Peyer's patch (tissue), 4 donors: ENCODE measurements at places on chromosomes 3 and 15. TPM values are rescaled to one million over a fixed set of nuclear protein-coding genes. Genes with fewer than 3 reads are reported as not detected.

DNA sequence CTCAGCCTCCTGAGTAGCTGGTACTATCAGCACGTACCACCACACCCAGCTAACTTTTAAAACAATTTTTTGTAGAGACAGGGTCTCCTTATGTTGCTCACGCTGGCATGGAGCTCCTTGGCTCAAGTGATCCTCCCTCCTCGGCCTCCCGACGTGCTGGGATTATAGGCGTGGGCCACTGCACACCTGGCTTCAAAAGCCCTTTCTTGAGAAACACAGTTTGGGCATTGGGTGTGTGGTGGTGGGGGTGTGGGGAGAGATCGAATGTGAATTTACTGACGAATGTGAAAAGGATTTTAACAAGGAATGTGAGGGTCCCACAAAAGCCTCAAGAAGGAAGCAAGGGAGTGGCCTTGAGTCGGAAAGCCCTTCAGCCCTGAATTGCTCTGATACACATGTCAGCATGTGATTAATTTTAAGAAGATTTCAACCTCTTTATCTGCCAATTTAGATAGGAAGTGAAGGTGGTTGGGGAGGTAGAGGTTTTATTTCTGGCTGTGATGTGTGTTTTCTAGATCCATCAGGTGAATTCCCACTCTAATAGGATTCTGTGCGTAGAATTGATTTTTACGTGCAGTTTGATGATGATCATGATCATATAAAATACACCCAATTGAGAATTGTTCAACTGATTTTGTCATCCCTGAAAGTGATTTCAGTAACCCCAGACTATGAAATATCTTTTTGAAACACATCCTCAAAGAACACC lies 1.1 kb downstream of the CCR4 start:
- DNase-seq, result no peak

DNA sequence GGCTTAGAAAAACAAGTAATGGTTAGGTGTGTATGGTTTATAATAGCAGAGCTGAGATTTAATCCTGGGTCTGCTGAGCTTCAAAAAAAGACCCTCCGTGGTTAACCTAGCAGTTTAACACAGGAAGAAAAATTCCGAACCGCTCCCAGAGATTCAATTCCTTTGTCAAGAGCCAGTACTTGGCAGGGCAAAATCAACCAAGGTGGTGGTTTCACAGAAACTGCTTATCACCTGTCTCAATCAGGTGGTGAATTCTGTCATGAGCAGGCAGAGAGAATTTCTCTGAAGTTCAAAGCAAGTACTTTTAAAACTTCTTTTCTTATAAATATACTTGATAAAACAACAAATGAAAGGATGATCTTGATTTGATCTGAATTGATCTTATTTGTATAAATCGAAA lies 17.2 kb downstream of the SYNPR start:
- DNase-seq, result no peak

DNA sequence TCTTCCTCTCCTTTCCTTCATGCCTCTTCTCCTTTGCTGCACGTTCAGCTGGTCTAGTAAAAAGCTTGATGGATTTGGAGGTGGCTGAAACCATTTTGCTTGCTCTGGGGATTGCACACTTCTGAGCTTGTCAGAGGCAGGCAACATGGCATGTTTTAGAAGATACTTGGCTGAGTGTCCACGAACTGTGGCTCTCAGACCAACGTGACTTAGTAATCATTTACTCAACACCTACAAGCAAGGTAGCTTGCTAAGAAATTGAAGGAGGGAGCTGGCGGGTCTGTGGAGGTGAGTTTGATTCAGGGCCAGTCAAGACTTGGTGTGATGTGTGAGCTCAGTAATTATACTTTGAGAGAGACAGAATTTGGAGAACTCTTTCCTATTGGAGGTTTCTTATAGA lies 196.0 kb downstream of the LPP start:
- no peak for DNase-seq

DNA sequence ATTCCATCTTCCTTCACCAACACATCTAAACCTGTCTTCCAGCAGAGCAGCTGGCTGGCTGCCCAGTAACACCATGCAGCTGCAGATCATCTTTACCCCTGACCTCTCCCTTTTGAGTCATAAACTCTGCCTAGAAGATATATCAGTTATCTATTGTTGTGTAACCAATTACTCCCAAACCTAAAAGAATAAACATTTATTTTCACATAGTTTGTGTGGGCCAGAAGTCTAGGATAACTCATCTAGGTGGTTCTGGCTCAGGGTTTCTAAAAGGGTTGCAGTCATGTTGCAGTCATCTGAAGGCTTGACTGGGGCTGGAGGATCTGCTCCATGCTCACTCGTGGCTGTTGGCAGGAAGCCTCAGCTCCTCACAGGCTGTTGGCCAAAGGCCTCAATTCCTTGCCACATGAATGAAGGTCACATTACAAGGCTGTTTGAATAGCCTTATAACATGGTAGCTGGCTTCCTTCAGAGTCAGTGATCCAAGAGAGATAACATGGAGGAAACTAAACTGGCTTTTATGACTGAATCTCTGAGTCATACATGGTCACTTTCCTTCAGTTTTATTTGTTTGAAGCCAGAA lies 92.8 kb downstream of the GOLIM4 start:
- peak; percentile 77 for DNase-seq

DNA sequence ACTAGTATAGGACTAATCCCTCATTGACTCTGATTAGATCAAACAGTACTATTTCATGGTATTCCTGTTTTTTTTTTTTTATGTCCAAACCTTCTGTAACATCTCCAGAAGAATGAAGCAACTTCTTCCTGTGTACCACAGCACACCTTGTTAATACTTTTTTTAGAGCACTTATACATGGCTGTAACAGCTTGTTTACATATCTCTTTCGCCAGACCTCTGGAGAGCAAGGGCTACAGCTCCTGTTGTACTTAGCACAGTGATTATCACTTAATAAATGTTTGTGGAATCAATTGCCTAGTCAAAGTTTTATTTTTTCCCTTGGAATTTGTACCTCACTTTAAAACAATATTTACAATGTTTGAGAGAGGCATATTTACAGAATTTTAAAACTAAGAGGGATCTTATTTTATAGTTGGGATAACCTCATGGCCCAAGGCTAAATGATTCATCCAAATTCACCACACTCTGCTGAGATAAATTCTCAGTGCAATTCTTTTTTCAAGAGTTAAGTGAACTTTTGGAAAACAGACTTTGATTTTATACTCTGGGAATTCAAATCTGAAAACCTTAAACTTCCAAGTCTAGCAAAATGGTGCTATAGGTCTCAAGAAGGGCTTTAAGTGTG lies 9.2 kb upstream of the GATM start:
- no peak for DNase-seq

GRCh38 chr3:188888321-188889053 lies 283.3 kb upstream of the TPRG1 start:
- no peak for DNase-seq

DNA sequence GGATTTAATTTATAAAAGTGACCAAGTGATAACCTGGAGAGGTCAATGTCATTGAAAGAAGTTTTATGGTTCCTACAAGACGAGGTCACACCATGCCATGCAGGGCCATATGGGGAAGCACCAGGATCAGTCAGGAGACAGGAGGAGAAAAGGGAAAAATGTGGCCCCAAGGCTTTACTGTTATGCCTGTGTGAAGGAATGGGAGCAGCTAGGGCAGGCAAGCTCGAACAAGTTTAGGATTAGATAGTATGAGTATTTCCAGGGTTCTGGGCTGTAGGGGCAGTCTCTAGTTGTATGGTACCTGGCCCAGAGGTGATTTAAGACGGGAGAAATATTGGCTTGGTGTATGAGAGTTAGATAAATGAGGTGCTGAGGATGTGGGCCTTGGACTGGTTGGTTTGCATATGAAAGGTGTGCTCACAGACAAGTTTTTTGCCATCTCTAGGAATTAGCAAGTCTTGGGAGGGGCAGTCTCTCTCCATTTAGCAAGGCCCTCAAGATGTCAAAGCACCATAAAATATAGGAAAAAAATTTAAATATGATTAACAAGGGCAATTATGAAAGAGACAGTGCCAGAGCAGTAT lies 36.3 kb upstream of the DCLK3 start:
- DNase-seq, result no peak

GRCh38 chr15:99359769-99360168 lies 108.5 kb downstream of the LRRC28 start:
- DNase-seq, result no peak

DNA sequence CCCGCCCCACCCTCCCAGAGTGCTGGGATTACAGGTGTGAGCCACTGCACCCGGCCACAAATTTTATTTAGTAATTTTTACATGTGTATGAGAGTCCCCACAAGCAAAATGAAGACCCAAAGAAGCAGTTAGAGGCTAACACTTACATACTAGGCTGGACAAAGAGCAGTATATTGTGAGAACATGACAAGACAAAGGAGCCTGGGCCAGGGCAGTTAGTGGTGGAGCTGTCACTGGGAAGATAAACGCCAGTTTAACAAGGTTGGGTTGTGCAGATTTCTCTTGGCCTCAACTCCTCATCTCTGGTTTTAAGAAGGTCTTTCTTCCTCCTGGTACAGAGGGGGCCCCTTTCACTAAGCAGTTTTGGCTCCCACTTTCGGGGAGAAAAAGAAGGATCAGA lies 19.9 kb upstream of the FAM174B start:
- no peak for DNase-seq

GRCh38 chr3:113179235-113179824 lies 32.0 kb upstream of the BOC start:
- DNase-seq, result no peak

DNA sequence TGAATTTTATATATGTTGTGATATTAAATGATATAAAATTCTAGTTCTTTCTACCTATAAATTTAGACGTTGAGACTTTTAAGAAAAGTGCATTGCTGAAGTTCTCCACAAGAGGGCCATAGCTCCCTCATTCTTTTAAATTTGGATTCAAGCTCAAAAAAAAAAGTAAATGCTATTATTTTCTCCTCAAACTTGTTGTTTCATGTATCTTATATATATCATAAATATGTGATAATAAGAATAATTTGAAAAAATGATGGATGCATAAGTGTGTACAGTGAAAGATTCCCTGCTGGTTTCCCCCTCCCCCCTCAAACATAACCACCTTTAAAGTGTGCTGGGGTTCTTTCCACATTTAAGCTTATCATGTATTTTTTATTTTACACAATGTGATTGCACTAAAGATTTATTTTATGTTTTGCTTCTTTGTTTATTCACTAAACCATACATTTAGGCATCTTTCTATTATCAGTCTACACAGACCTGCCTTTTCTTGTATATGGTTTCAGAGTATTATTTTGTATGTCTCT lies 769.4 kb upstream of the GOLIM4 start:
- DNase-seq, result no peak

DNA sequence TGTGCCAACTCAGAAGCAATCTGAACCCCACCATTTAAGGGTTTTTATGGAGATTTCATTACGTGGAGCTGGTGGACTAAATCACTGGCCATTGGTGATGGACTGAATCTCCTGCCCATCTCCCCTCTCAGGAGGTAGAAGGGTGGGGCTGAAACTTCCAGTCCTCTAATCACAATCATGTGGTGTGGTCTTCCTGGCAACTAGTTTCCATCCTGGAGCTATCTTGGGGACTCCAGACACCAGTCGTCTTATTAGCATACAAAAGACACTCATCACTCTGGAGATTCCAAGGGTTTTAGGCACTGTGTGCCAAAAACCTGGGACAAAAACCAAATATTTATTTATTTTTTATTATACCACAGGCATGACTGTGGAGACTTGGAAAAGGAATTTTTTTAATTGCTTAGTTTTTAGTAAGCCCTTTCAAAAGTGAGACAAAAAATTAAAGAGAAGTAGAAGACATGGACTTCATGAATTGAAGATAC lies 203.6 kb downstream of the WNT5A start:
- no peak for DNase-seq

The SNAPC5 gene
- total RNA-seq, result 17.4 TPM

The RPP25 gene
- total RNA-seq, result 10.2 TPM
